ENCODE measurements at places on chromosomes 1 and 21.

DNA sequence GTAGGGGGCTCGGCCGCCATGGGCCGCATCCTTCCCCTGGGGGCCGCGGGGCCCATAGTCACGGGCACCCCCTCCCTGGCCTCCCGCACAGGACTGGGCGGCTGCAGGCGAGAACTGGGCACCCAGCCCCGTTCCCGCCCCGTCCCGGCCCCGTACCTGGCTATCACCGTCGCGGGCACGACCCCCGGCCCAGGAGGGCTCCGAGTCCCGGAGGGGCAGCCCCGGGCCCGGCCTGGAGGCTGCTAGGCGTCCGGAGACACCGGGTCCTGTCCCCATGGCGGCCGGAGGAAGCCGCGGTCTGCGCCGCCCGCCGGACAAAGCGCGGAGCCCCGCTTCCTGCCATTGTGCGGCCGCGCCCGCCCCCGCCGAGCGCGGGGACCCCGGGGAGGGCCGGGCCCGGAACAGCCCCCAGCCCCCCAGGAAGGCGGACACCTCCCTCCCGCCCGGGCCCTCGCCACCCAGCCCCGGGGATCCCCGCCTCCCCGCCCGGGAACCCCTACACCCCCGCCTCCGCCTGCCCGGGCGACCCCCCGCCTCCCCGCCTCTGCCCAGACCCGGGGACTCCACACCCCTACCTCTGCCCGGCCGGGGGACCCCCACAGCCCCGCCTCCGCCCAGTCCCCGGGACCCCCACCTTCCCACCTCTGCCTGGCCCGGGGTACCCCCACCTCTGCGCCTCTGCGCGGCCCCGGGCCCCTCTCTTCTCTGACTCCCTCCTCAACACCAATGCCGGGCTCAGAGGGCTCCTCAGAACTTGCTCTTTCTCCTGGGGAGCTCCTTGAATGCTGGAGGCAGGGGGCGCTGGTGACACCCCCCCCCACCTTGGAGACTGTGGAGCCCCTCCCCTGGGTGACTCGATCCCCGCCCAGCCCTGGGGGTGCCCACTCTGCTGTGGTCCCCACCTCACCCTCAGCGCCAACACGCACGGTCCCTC lies 6.0 kb downstream of the PLEKHG5 start:
- DNase-seq: no peak

DNA sequence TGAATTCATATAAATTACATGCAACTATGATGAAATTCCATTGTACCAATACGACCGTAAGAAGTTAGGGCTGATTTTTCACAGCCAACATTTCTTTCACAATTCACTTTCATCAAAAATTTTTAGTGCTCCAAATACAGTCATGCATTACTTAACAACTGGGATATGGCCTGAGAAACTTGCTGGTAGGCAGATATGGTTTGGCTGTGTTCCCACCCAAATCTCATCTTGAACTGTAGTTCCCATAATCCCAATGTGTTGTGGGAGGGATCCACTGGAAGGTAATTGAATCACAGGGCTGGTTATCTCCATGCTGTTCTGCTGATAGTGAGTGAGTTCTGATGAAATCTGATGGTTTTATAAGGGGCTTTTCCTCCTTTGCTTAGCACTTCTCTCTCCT lies 244.4 kb downstream of the AKT3 start:
- no peak for DNase-seq

DNA sequence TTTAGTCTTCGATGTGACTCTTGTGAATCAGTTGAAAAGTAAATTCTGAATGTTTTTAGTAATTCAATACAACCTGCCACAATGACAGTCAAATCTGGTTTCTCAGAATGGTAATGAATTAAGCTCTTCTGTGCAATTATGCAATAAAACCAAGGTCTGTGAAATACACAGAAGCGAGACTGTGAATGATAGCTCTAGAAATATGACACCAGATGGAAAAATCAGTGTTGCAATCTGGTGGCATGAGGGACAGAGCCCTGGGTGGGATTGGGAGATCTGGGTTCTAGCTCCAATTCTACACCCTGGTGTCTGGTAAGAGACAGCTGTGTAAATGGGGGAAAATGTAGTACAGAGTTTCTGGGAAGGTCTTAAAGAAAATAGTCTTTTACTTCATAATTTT lies 586.4 kb upstream of the ZRANB2 start:
- DNase-seq: no peak

- DNase-seq: no peak
These were observed 2.0 kb downstream of the RCC1 start for GRCh38 chr1:28507646-28508434.

GRCh38 chr1:58156124-58156468 lies 390.4 kb downstream of the OMA1 start:
- no peak for DNase-seq
